Astrocyte of the cerebellum (primary cell): ENCODE measurements at places on chromosomes 7 and 10.

- DNase-seq: no peak
Observed at GRCh38 chr10:132879408-132880127, 62.8 kb downstream of the CFAP46 start.

GRCh38 chr7:2008936-2009540, 223.7 kb downstream of the MAD1L1 start:
- no peak for DNase-seq

DNA sequence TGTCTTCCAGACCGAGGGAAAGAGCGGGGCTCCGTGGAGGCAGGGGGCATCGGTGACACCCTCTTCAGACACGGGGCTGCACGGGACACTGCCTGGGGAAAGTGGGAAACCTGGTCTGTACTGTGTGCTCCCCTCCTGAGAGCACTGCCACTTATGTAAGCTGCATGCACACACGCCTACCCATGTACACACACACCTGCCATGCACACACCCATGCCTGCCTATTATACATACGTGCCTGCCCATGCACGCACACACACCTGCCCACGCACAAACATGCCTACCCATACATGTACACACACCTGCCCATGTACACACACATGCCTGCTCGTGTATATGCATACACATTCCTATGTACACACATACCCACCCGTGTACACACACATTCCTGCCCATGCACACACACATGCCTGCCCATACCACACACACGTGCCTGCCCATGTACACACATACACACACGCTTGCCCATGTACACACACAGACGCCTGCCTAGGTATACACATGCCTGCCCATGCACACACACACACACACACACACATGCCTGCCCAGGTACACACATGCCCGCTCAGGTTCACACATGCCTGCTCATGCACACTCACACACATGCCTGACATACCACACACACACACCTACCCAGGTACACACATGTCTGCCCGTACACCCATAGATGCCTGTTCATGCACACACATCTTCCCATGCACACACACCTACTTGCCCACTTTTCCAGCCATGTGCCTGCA, 35.5 kb upstream of the CALN1 start:
- no peak for DNase-seq

- no peak for DNase-seq
Observed at GRCh38 chr10:46223064-46223480, 63.7 kb upstream of the ANTXRL start.

- no peak for DNase-seq
Observed at GRCh38 chr7:156612930-156613329, 27.6 kb upstream of the RNF32 start.

GRCh38 chr10:43035800-43036199, 41.1 kb upstream of the RET start:
- DNase-seq: no peak

DNA sequence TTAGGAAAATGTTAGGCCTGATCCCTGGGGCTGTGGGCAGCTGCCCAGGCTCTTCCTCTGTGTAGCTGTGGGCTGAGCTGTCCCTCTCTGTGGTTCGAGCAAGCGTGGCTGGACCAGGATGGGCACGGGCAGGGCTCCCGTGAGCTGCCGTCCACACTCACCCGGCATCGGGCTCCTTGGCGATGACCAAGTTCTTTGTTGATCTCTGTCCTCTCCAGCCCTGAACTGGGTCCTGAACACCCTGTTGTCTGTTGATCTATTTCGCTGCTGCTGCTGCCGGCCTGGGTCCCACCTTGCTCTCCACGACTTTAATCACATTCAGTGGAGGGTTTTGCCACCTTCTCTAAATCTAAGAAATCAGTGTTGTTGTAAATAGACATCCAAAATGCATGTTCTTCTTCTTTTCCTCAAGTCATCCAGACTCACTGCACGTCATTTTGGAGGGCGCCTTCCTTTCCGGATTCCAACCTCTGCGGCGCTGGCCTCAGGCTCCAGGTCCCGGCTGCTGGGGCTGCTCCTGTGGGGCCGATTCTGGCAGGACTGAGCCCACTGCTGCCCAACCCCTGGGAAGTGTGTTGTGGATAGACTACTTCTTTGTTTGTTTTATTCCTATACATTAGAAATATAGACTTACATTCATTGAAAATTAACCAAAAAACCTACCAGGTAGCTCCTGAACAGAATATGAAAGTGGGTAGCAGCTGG, 100.6 kb downstream of the DYNC2I1 start:
- DNase-seq: no peak

- DNase-seq: no peak
Observed at GRCh38 chr7:7859411-7859810, 109.2 kb upstream of the GLCCI1 start.

- no peak for DNase-seq
Observed at GRCh38 chr7:19110776-19111175, 6.7 kb downstream of the TWIST1 start.

GRCh38 chr10:71025535-71025934, 137.2 kb upstream of the PCBD1 start:
- no peak for DNase-seq

GRCh38 chr7:51471981-51472296, 155.3 kb upstream of the COBL start:
- DNase-seq: no peak

DNA sequence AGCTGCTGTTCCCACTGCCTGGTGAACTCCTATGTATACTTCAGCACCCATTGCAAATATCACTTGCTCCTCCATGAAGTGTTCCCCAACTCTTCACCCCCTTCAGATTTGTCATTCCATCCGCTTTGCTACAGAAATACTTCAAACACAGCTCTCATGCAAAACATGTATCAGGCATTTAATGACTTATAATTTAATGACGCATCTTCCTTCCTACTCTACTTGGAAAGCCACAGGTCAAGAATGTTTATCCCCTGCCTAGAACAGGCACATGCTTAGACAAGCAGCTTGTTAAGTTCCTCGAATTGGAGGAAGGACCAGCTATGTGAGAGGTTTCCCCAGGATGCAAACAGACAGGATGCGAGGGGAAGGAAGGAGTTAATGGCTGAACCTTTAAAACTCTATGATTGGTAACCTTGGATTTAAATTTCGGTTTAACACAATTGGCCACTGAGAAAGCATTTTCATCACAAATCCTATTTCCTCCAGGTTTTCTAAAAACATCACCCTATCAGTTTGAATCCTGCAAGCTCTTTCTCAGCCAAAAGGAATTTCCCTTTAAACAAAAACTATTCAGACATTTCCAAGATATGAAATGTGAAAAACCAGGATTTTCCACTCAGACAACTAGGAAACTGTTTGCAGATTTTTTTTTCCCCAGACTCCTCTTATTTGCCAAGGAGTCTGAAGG, 11.5 kb downstream of the CREB3L2 start:
- DNase-seq: peak; percentile 78

DNA sequence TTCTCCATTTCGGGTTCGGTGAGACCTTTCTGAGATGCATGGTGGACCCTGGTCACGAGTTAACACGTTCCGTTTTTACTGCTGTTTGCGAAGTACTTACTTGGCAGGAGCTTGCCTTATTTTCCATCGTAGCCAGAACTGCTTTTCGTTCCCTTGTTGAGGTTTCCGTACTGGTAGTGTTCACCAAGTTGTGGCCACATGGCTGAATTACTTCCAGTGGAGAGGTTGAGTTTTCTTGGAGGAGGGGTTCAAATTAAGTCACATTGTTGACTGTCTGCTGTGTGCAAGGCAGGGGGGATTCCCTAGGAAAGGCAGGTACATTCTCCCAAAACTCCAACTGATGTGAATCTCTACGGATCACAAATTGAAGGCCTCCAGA, 4.0 kb downstream of the MXI1 start:
- no peak for DNase-seq

GRCh38 chr10:1939016-1939415, 201.7 kb upstream of the ADARB2 start:
- DNase-seq: no peak

DNA sequence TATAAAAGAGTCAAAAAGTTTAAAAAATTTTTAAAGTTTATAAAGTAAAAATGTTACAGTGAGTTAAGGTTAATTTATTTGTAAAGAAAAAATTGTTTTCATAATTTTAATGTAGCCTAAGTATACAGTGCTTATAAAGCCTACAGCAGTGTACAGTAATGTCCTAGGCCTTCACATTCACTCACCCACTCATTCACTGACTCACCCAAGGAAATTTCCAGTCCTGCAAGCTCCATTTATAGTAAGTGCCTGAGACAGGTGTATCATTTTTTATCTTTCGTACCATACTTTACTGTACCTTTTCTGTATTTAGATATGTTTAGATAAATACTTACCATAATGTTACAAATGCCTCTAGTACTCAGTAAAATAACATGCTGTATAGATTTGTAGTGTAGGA, 269.7 kb upstream of the PHF14 start:
- DNase-seq: no peak

DNA sequence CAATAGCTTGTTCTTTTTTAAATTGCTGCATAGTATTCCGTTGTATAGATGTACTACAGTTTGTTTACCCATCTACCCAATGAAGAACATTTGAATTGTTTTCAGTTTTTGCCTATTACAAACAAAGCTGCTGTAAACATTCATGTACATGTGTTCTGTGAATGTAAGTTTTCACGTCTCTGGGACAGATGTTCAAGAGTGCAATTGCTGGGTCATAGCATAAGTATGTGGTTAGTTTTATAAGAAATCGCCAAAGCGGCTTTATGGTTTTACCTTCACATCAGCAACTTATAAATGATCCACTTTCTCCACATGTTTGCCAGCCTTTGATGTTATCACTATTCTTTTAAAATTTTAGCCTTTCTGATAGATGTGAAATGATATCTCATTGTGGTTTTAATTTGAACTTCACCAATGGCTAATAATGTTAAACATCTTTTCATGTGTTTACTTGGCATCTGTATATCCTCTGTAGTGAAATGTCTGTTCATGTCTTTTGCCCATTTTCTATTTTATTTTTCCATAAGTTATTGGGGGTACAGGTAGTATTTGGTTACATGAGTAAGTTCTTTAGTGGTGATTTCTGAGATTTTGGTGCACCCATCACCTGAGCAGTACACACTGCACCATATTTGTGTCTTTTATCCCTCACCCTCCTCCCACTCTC, 73.5 kb downstream of the TBXAS1 start:
- no peak for DNase-seq

DNA sequence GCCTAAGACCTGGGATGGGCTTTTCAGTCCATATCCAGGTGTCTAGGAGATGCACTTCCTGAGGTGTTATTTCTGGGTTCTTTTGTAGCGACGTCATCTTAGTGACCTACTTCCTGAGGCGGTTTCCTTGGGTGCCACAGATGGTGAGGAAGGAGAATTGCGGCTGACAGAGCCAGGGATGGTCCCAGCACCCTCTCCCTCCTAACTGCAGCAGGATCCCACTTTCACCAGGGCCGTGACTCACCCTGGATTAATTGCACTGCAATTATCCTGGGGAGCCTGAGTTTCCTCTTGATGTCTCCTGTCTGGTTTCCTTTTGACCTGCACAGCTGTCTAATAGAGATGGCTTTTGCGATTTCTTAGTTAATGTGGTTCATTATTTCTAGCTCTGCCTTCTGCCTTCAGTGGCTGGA, 271.7 kb downstream of the TCF7L2 start:
- DNase-seq: no peak

DNA sequence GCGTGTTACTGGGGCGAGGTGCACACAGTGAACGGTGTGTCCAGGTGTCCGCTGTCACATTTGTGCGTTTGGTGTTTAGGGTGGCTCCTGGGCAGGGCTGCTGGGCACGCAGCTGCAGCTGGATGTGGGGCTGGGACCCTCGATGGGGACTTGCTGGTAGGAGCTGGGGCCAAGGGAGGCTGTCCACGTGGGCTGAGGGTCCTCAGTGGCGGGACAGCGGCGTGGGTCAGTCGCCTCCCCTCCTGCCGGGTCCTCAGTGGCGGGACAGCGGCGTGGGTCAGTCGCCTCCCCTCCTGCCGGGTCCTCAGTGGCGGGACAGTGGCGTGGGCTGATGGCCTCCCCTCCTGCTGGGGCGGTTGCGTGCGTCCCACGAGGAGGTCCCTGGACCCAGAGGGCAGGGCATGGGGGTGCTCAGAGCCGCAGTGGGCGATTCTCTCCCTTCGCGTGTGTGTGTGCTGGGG, 68.5 kb downstream of the INPP5A start:
- DNase-seq: no peak

GRCh38 chr7:2306688-2307087, 7.6 kb downstream of the SNX8 start:
- DNase-seq: no peak

DNA sequence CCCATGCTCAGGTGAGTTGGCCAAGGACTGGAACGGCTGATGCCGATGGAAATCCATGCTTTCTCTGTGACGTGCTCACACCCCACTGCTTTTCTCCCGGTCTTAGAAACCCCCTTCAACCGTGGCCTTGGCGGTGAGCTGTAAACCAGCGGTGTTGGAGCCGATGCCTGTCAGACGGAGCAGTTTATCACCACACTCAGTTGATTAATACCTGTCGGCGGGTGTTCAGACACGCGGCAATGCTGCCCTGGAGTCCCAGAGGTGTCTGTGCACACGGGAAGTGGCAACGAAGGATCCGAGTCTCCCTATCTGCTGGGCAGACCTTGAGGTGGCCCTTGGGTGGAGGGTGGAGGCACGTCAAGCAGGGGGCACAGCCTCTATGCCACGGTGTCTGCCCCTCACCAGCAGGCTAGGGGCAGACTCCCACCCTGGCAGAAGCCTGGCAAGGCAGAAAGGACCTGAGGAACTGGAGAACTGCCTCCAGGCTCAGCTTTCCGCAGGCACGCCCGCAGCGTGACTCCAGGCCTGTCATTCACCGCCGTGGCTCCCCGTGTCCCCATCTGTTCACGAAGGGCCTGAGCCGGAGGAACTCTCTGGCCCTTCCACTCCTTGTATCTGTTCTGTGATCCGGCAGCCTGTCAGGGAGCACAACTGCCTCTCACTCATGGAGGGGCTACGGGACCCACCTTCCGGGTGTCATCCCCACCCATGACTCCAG, 34.6 kb upstream of the MNX1 start:
- DNase-seq: no peak

GRCh38 chr10:125721035-125721434, 1.5 kb downstream of the EDRF1 start:
- DNase-seq: no peak

DNA sequence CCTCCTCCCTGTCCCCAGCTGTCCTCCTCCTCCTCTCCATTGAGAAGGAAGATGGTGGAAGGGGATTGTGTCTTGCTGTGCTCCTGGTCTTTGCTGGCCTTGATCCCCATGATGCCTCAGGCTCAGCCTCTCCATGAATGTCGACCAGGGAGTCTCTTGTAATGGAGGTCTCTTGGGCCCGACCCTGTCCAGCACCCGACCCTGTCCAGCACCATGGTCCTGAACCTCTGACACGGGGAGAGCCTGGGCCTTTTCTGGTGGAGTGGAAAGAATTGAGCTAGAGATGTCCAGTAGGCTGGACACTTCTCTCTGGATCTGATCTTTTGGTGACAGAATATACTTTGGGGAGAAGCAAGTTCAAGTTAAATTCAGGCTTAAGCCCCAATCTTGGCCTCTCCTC, 42.3 kb upstream of the HMX3 start:
- DNase-seq: no peak

DNA sequence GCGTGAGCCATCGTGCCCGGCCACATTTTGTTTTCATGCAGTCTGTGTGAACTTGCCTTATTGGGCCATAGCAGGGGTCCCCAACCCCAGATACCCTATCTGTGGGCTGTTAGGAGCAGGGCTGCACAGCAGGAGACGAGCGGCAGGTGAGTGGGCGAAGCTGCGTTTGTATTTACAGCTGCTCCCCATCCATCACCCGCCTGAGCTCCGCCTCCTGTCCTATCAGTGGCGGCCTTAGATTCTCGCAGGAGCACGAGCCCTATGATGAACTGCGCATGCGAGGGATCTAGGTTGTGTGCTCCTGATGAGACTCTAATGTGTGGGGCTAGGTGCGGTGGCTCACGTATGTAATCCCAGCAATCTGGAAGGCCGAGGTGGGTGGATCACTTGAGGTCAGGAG, 293.9 kb downstream of the CAMK1D start:
- no peak for DNase-seq
